ENCODE measurements at places on chromosomes 12 and 14.

- no peak for DNase-seq
Observed at GRCh38 chr12:128755566-128755965, 68.2 kb downstream of the SLC15A4 start.

DNA sequence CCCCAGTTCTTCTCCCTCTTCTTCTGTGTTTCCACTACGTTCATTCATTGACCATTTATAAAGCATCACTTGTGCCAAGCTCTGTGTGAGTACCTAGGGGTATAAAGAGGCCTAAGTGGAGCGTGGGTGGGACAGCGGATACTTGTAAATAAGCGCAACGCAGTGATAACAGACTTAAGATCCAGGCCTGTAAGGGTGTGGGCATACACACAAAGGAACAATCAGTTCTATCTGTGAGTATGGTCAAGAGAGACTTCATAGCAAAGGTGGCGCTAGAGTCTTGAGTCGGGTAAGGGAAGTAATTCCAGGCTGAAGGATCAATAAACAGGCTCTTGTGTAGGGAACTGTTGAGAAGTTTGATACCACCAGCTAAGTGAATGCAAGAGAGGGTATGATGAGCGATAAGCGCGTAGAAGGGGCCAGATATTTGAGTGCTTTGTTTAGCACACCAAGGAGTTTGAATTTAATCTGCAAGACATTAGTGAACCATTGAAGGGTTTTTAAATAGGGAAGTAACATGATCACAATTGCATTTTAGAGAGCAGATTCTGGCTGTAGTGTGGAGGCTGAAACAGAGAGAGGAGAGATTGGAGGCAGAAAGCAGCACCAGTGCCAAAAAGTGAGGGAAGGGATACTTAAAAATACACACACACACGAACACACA is 1.0 kb upstream of the GXYLT1 start:
- DNase-seq, result no peak

- DNase-seq, result no peak
Observed at GRCh38 chr12:65367396-65367795, 88.9 kb downstream of the MSRB3 start.

- no peak for DNase-seq
Observed at GRCh38 chr14:80770114-80770908, 171.2 kb downstream of the CEP128 start.

DNA sequence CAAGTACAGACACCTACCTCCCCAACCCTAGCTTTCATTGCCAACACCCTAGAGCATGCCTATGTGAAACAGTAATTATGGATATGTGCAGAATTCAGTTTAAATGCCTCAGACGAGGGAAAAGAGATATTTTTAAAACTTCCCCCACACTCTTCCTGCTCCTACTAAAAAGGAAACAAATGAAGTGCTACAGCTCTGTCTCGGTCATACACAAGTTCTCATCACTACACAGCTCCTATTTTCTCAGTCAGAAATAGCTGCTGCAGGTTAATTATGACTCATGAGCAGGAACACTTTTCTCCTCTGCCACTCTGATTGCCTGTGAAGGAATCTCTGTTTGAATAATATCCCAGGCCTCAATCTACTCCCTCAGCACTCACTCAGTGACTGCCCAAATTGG is 703.6 kb upstream of the FLRT2 start:
- DNase-seq, result no peak

GRCh38 chr14:47276931-47277330 is 398.5 kb downstream of the MDGA2 start:
- no peak for DNase-seq

GRCh38 chr12:49979016-49979586 is 6.4 kb downstream of the AQP6 start:
- no peak for DNase-seq

DNA sequence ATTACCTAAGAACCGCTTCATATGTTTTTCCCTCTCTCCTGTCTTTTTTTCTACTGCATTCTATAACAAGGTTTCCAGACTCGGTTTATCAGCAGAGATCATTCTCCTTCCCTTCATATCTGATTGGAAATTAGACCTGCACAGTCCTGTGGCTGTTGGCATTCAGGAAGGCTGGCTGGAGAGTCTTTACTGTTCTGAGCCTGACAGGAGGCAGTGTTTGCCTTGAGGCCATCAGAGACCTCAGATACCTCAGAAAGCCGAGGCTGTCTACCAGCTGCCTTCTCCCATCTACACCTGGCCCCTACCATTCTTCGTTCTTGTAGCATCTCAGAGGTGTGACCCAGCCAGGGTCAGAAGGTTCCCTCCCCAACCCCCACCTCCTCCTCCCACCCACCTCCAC is 182.0 kb downstream of the CAND1 start:
- DNase-seq, result no peak

GRCh38 chr12:131710464-131711457 is at the start of gene SFSWAP:
SFSWAP (plus strand) TSS chr12:131711090; CDS start chr12:131711230, 140 bp downstream.
- DNase-seq, result peak; percentile 78

DNA sequence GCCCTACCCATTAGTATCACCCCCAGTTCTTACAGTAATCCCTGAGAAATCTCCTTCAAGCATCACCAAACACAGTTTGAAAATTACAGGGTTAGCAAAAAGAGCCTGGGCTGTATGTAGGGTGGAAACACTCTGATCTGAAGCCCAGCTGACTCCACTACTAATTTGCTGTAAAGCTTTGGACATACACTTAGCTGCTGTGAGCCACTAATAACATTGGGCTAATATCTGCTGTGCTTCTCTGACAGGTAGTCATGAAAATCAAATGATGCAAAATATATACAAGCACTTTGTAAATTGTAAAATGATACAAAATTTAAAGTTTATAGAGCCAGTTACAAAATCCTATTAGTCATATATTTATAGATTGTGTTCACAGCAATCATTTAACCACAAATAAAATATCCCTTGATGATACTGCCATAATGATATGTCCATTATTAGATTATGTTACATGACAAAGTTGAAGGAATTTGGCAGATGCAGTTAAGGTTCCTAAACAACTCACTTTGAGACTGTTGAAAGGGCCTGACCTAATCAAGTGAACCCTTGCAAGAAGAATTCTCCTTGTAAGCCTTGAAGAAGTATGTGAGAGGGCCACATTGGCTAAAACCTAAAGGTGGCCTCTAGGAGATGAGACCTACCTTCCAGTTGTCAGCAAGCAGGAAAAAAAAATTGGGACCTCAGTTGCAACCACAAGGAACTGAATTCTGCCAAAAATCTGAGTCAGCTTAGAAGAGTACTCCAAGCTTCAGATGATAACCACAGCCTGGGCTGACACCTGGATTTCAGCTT is 19.0 kb downstream of the TWF1 start:
- no peak for DNase-seq

GRCh38 chr14:85319998-85320630 is 209.8 kb upstream of the FLRT2 start:
- DNase-seq, result no peak

GRCh38 chr14:92397953-92398564 is 75.1 kb downstream of the SLC24A4 start:
- no peak for DNase-seq

DNA sequence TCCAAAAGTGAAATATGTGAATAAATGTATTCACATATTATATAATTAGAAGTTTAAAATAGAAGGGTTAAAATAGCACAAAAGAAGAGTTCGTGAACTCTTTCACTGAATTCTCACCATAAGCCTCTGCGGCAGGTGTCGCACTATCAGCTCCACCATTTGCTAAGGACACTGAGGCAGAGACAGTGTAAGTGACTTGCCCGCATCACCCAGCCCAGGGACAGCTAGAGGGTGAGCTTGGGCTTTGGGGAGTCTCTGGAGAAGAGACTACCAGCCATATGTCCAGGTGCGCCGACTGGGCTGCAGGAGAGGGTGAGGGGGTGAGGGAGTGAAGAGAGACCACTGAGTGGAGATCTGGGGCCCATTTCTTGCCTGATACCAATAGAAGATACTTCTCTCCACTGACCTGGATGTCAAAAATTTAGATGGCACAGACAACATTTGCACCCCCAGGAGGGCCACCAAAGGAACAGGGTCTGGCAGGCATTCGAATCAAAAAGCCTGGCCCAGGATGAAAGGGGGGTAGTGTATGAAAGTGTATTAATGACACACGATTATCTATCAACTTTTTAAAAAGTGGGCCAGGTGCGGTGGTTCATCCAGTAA is 28.5 kb downstream of the FAIM2 start:
- no peak for DNase-seq

- DNase-seq, result no peak
Observed at GRCh38 chr12:94644141-94644979, 6.0 kb downstream of the TMCC3 start.

DNA sequence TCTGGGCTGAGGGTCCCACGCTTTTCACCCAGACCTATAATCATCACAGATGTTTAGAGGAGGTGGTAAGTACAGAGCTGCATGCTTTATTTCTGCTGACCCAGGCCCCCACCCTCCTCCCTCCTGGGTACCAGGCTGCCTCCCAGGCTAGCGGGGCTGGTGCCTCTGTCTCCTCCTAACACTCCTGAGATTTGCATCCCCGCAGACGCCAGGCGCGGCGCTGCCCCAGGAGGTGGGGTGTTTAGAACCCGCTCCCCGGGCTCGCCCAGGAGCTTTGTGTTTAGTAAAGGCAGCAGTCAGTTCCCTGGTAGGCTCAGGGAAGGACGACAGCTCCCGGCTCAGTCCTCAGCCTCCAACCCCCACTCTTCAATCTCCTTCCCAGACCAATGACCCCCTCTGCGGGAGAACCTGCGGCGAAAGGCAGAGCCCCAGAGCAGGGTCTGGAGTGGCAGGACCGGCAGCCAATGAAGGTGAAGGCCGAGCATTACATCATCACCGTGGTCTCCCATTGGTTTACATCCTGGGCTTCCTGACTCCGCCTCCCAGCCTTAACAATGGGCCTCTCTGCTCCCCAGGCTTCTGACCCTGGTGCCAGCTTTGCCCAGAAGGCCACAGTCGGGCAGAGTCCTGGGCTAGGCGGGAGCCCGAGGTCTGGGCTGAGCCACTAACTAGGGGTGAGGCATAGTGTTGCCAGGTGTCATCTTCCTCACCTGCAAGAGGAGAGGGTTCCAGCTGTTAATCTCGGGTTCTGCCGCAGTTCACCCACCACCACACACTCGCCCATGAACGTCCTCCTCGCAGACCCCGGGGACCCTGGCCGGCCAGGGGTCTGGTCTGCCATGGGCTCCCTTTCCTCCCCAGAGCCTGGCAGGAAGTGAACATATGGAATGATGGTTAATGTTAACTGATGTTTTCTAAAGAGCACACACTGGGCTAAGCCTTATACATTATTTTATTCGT is 57.5 kb downstream of the CALM1 start:
- DNase-seq, result peak; percentile 89

DNA sequence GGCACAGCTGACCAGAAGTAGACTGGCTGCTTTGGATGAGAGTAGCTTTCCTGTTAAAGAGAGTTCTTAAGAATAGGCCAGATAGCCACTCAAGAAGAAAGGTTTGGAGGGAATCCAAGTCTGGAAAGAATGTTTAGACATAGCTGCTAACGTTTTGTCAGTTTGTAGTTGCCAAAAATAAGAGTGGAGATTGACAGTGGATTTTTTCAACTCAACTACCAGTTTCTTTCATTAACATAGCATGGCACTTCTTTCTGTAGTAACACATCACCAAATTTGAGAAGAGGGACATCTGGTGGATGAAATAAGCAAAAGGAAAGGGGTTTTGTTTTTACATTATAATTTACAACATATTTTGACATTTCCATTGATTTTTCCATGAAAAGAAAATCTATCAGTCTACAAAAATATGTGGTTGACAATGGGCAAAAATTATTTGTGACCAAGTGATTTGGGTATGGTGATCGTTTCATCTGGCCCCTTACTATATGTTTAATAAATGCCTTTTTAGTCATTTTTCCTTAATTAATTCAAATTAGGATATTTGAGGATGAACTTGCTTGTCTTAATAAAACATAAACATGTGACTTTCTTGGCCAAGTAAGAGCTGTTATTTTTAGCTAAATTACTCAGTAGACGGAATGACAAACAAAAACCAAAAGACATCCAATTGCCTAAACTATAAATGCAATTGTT is 71.1 kb downstream of the PTPRR start:
- DNase-seq, result peak; percentile 30

- no peak for DNase-seq
Observed at GRCh38 chr12:23217667-23218066, 592.7 kb downstream of the ETNK1 start.

DNA sequence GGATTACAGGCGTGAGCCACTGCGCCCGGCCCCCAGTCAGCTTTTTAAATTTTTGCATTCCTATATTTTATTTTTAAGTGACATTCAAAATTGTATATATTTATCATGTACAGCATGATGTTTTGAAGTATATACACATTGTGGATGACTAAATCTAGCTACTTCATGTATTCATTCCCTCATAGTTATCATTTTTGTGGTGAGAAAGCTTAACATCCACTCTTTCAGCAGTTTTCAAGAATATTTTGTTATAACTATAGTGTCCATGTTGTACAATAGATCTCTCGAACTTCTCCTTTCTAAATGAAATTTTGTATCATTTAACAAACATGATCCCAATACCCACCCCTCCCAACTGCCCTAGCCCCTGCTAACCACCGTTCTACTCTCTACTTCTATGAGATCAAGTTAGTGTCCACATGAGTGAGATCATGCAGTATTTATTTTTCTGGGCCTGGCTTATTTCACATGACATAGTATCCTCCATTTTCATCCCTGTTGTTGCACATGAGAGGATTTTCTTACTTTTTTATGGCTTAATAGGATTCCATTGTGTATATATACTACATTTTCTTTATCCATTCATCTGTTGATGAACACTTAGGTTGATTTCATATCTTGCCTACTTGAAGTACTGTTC is 8.8 kb upstream of the HEBP1 start:
- DNase-seq, result no peak

- DNase-seq, result no peak
Observed at GRCh38 chr14:101525640-101526527, 35.4 kb upstream of the DIO3 start.

DNA sequence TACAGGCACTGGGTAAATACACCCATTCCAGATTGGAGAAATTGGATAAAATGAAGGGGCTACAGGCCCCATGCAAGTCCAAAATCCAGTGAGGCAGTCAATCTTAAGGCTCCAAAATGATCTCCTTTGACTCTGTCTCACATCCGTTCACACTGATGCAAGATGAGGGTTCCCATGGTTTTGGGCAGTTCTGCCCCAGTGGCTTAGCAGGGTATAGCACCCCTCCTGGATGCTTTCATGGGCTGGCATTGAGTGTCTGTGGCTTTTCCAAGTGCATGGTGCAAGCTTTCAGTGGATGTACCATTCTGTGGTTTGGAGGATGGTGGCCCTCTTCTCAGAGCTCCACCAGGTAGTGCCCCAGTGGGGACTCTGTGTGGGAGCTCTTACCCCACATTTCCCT is 427.2 kb downstream of the TRHDE start:
- no peak for DNase-seq

GRCh38 chr14:21498540-21499526 is 12.3 kb downstream of the METTL3 start:
- peak; percentile 32 for DNase-seq

All from umbilical cord (tissue), 2 donors.